ENCODE measurements at places on chromosomes 1 and 21. TPM values are rescaled to one million over a fixed set of nuclear protein-coding genes. Genes with fewer than 3 reads are reported as not detected.
A peak's percentile ranks its signal among the peaks of the same experiment; 100 is the strongest.

GRCh38 chr1:153984123-153984894, 1.8 kb downstream of the RAB13 start:
- no peak for DNase-seq

DNA sequence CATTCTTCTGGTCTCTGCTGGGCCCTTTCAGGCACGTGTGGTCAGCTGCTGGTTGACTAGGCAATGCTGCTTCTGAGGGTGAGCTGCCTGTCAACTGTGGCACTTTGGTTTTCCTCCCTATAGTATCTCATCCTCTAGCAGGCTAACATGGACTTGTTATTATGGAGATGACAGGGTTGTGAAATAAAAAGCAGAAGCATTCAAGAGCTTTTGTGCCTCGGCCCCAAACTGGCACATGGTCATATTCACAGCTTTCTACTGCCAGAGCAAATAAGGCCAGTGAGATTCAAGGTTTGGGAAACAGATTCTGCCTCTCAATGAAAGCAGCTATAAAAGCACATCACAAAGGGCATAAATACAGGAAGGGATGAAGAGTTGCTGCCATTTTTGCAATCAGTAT, 1.6 kb upstream of the ZNF124 start:
- no peak for DNase-seq

GRCh38 chr1:64532646-64533045, 62.7 kb downstream of the CACHD1 start:
- DNase-seq, result no peak

The LCE1F gene
- total RNA-seq, result not detected

The AK5 gene
- total RNA-seq, result 1.3 TPM

- DNase-seq, result peak; percentile 97
These were observed 1.1 kb downstream of the STMN1 start for GRCh38 chr1:25904943-25905679.

GRCh38 chr21:35096959-35097358, 47.9 kb upstream of the RUNX1 start:
- no peak for DNase-seq

GRCh38 chr1:16442265-16442664, 1.7 kb downstream of the NECAP2 start:
- DNase-seq, result no peak

The NIT1 gene
- 31.3 TPM for total RNA-seq

- DNase-seq, result peak; percentile 67
These were observed 20.6 kb downstream of the SLC2A1 start for GRCh38 chr1:42937836-42938644.

DNA sequence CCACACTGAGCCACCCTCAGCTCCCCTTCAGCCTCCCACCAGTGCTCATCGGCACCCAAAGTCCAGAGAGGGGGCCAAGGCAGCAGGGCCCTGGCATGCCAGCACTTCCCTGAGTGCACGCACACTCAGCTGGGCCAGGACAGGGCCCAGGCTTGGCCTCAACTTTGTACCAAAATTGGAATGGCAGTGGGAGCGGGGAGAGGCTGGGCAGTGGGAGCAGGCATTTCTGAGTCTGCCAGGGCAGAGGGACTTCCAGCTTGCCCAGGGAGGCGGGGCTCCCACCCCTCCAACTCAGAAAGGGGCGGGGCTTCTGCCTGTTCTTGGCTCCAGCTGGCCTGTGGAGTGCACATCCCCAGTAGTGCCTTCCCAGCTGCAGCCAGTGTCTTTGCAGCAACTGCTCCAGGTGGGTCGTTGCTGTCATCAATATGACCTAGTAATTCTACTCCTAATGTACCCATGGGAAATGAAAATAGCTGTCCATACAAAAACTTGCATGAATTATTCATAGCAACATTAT, 10.3 kb upstream of the SNX7 start:
- DNase-seq, result no peak

DNA sequence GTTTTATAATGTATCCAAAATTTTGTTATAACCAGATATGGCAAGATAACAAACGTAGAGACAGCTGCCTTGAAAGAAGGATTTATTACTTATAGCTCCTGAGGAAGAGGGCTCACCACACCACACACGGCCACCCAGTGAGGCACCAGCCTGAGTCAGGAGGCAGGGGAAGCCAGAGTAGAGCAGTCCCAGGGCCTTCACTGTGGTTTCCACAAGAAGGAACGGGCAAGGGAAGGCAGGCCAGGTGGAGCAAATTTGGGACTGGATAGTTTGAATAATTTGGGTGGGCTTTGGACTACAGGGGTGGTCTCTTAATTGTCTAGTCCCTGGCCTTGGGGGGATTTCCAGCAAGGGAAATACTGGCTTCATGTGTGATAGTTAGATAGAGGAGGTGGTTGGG, 72.5 kb downstream of the RRAGC start:
- DNase-seq, result no peak

The SGIP1 gene
- 7.0 TPM for total RNA-seq

The USH2A gene
- 3.6 TPM for total RNA-seq

DNA sequence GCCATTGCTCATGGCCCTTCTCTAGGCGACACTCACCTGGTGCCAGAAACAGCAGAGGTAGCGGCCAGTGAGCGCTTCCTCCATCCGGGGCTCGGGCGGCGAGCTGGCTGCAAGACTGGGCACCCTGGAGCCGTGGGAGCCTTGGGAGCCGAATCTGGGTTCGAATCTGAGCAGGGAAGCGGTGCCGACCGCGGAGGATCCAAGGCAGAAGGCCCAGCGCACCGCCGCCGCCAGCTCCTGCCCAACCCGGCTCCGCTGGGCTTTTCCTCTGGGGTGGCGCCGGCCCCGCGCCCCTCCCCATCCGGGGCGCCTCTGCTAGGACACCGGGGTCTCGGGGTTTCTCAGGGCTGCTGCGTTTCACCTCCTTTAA, 1.7 kb upstream of the PRDM16 start:
- peak; percentile 70 for DNase-seq

DNA sequence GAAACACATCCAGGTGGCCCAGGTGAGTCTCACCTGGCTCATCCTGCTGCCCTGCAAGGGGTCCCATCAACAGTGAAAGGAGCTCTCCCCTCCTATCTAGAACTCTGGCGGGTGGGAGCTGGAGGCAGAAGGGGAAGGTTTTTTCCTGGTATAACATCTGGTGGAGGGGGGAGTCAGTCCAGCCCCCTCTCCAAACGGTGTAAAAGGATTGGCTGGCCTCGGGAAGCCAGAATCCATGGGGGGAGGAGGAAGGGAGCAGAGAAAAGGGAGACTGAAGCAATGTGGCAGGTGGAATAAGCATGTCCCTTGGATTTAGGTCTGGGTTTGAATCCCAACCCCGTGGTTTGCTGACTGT, 1.2 kb upstream of the CAMK2N1 start:
- no peak for DNase-seq

DNA sequence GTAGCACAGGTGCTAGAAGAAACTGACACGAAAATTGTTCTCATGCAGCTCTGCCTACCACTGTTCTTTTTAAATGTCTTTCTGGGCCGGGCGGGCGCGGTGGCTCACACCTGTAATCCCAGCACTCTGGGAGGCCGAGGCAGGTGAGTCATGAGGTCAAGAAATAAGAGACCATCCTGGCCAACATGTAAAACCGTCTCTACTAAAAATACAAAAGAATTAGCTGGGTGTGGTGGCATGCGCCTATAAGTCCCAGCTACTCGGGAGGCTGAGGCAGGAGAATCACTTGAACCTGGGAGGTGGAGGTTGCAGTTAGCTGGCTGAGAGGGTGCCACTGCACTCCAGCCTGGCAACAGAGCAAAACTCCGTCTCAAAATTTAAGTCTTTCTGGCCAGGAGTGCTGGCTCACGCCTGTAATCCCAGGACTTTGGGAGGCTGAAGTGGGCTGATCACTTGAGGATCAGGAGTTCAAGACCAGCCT, 947 bp upstream of the RIT1 start:
- no peak for DNase-seq

DNA sequence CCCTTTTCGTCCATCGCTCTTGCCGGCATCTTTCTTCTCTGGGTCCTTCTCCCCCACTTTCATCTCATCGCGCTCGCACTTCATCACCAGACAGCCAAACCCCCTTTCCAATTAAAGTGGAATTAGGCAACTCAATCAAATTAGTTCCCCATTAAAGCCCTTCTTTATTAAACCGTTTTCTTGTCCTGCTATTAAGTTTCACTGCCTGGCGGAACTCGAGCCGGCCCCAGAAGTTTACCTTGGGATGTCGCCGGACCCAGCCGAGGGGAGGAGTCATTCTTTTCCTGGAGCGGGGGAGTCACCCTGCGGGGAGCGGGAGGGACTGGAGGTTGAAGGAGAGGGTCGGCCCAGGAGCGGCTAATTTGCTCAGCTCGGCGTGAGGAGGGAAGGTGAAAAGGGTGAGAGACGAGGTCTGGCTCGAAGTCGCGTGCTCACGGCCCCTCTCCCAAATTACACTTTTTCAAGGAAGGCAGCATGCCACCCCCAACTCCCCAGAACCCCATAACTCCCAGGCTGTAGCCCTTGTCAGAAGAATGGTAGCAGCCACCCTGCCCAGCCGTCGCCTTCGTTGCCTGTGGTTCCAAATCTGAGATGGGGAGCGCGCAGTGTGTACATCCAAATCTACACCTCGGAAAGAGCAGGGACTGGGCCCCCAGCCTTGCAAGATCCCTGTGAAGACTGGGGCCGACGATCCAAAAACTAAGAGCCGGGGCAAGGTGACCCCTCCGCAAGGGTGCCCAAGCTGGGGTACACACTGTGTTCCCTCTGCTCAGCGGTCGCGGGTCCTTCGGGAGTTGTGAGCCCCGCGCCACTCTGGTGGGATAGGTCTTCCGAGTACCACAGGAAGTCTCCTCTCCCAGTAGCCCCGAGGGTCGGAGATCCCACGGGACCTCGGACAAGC, 6.4 kb downstream of the DMRTA2 start:
- DNase-seq, result no peak

GRCh38 chr1:32753532-32754316, 51.2 kb upstream of the SYNC start:
- no peak for DNase-seq

The KCNJ9 gene
- total RNA-seq, result not detected

- DNase-seq, result no peak
These were observed 321.7 kb downstream of the HHAT start for GRCh38 chr1:210650403-210650802.

DNA sequence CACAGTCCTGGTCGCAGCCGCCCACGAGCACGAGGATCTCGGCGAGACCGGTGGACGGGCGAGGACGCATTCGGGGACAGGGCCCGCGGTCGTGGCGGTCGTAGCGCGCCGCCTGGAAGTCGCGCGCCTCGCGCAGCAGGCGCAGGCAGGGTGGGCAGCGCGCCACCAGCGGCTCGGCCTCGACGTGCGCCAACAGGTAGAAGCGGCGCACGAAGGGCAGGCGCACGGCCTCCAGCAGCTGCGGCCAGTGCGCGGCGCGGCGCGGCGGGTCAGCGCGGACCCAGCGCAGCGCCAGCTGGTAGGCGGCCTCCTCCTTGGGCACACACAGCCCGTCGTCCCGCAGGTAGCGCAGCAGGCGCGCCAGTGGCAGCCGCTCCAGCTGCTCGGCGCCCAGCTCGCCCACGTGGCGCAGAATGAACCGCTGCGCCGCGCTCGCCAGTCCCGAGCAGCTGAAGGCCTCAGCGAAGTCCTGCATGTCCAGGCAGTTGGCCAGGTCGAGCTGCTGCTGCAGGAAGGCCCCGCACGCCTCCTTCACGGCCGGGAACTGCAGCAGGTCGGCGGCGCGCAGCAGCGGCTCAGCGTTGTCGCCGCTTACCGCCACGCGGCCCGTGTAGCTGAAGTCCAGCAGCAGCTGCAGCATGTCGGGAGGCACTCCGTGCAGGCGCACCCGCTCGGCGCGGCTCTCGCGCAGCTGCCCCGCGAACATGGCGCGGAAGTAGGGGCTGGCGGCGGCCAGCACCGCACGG, 573 bp downstream of the KLHL21 start:
- peak; percentile 80 for DNase-seq

DNA sequence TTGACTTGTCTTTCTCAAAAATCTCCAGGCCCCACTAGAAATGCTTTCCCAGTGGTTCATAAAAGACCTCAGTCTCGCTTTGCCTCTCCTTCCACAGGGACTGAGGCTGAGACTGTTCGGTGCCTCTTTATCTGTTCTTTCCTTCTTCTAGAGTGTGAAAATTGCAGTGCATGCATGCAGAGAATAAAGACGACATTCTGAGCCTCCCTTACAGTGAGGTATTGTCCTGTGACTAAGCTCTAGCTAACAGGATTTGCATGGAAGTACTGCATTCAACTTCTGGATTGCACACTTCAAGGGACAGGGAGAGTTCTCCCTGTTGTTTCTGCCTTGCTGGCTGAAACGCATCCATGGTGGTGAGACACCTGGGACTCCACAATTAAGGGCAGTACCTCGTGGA, 69.1 kb downstream of the COLGALT2 start:
- no peak for DNase-seq

DNA sequence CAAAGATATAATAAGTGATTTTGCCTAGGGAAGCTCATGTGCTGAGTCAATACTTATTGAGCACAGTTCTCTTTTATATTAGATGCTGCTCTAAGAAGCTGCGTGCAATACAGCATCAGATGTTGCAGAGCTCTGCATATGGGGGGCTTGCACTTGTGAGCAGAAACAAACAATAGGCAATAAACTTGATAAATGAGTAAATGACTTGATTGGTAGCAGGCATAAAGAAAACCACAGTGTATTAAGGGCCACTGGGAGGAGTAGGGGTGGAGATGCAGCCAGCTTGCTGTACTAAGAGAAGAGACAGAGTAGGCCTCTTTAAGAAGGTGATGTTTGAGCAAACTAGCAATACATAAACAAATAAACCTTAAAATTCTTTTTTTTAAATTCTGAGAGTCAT, 598.5 kb upstream of the ADAMTS5 start:
- DNase-seq, result no peak

The SPRR3 gene
- not detected for total RNA-seq

DNA sequence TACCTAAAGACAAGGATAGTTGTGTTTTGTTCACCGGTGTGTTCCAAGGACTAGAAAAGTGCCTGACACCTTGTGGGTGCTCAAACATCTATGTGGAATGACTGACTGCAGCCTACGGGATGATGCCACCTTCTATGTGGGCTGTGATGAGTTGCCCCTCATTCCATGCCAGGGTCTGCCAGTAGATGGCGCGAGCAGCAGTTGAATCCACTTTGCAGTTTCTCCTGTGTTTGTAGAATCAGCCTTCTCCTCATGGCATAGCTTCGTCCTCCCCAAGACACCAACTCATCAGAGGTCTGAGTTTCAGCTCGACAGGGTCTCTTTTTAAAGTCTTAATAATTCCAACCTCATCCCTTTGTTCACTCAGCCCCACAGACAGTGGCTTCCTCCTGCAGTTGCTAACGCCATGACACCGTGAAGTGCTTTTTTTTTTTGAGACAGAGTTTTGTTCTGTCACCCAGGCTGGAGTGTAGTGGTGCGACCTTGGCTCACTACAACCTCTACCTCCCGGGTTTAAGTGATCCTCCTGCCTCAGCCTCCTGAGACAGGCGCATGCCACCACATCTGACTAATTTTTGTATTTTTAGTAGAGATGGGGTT, 133.7 kb downstream of the CAPN8 start:
- DNase-seq, result no peak

- no peak for DNase-seq
These were observed 42.9 kb upstream of the IFFO2 start for GRCh38 chr1:18999359-18999758.

All from cardiac septum (tissue), 1 donor.